ENCODE measurements at places on chromosomes 4 and X.

DNA sequence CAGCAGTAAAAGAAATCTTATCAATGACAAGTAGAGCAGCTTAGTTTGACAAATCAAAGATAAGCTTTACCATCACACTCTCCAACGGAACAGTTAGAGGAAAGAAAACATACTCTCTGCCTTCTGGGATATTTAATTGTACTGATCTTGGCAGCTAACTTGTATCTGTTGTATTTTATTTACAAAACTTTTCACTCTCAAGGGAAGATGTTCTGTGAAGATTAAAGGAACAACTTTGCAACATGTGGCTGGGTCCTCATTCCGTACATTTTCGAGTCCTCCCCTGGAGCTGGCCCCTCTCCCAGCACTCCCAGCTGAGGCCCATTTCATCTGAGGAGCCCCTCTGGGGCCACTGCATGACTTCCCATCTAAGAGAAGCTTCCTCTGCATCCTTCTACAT lies 74.4 kb downstream of the RPS3A start:
- no peak for DNase-seq

- peak; percentile 47 for DNase-seq
Observed at GRCh38 chr4:138898282-138898681, 117.3 kb upstream of the NOCT start.

DNA sequence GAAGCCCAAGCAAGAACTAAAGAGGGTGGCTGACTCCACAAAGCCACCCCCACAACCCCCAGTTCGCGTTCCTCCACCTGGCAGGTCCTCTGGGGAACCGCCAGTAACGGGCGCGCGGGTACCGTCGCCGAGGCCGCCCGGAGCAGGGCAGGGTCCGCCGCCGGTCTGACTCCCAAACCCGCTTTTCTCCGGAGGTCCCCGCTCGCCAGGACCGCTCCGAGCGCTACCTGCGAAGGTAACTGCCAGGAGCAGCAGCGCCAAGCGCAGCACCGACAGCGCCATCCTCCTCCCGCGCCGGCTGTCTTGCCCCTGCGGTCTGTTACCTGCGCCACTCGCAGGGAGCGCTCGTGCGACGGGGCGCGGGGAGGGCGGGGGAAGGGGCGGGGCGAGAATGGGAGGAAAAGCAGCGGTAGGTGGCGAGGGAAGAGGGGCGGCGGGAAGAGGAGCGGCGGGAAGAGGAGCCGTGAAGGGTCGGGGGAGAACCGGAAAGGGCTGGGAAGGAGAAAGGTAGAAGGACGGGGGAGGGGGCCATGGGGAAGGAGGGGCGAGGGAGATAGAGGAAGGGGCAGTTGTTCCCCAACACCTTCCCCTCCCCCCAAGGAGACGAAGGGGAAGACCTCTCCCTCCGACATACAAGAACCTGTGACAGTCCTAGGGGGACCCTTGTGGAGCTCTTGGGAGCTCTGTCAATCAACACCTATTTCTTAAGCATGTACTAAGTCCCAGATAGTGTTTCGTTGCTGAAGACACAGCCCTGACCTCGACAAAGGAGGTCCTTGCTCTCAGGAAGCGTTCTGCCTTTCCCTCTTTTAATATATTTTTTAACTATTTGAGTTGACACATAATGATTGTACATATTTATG lies at the start of gene SPINK2:
Gene SPINK2 (minus strand): TSS at position 321 of the 863 bp plus-strand sequence. CDS start 39 bp downstream, at position 282.
- peak; percentile 76 for DNase-seq

DNA sequence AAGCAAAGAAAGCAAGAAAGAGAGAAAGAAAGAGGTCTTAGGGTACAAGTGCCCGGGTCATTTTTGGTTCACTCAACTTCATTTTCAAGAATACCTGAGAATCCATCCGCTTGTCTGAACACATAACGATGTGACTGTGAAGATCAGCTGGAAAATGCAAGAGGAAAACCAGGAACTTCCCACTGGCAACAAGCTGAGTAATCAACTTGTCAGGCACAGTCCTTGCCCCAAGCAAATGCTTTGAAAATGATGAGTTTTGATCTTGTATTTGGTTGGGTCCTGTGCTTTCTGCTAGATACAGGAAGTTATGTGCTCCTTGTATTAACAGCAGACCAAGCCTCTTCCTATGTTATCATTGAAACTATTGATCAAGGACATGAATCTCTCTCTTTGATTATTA lies 239.1 kb downstream of the ASMT start:
- DNase-seq = no peak

DNA sequence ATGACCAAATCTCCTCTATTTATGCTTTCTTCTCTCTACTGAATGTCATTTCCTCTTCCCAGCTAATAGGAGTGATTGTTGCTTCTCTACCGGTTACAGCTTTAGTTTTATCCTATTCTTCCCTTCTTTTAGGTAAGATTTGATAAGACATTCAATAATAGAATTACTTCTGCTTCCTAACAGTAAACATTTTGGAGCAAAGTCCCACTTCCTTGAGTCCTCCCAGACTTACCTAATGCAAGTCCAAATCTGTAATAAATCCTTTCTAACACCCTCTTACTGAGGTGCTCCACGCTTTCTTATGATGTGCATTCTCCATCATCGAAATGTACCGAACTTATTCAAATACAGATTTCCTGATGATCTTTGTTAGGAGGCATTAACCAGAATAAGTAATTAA lies 79.2 kb upstream of the GPM6A start:
- DNase-seq = no peak

- peak; percentile 49 for DNase-seq
Observed at GRCh38 chr4:186190581-186191199, 677 bp upstream of the CYP4V2 start.

- no peak for DNase-seq
Observed at GRCh38 chr4:41524425-41524824, 13.5 kb upstream of the LIMCH1 start.

- no peak for DNase-seq
Observed at GRCh38 chr4:45946699-45947098, 177.2 kb downstream of the GABRG1 start.

- no peak for DNase-seq
Observed at GRCh38 chr4:165793236-165793635, 79.8 kb upstream of the TLL1 start.

- DNase-seq = peak; percentile 88
Observed at GRCh38 chr4:1809754-1810502, 16.8 kb downstream of the FGFR3 start.

- DNase-seq = no peak
Observed at GRCh38 chrX:10922159-10922558, 189.0 kb upstream of the HCCS start.

DNA sequence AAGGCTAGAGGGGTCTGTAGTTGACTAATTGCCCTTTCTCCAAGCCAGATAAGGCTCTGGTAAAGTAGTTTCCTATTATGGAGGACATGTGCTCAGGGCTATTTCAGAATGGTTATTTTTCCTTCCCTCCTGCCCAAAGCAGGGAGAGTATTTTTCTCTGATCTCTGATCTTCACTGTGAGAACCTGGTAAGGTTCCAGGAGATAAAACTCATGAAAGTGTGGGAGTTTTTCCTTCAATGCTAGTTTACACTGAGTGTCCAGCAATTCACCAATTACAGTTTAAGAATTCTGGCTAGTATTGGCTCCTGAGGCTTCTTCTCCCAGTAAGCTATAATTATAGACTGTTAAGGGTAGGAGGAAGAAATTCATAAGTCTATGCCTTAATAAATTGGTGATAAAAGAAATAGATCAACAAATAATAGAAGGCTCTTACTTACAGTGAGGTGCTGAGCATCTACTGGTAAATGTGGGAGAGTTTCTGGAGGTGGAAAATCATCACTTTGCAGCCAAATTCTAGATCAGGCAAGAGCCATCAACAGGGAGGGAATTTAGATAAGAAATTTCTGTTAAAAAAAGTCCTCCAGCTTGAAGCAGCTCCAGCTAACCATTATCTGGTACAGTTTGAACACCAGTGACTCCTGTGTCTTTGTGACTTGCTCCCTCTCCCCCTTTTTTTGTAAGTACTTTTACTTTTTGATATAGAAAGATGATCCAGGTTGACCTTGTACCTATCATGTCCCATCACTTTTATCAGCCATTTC lies 30.9 kb downstream of the CASP6 start:
- DNase-seq = no peak

All from NCI-H82 (cell line).